ENCODE measurements at places on chromosomes 11 and 22. TPM values are rescaled to one million over a fixed set of nuclear protein-coding genes. Genes with fewer than 3 reads are reported as not detected.
A peak's percentile ranks its signal among the peaks of the same experiment; 100 is the strongest.

The RIN1 gene
- total RNA-seq, result 5.0 TPM

The HTR3A gene
- total RNA-seq, result not detected

The ZNF202 gene
- 22.6 TPM for total RNA-seq

GRCh38 chr11:9150501-9150900 lies 59.1 kb upstream of the SCUBE2 start:
- no peaks in the 10 kb centered on the region for H3K27me3 ChIP-seq
- peaks cover 12% of the 10 kb centered on the region for H3K36me3 ChIP-seq
- DNase-seq, result no peak
- H3K27ac ChIP-seq, result no peak overlapping the region

GRCh38 chr22:35900483-35901168 lies 128.0 kb downstream of the RBFOX2 start:
- no peak for DNase-seq
- no peaks in the 10 kb centered on the region for H3K36me3 ChIP-seq
- H3K4me1 ChIP-seq, result peaks cover 9% of the 10 kb centered on the region
- H3K4me3 ChIP-seq, result no peak overlapping the region
- H3K27ac ChIP-seq, result peak overlapping the region; percentile 3

DNA sequence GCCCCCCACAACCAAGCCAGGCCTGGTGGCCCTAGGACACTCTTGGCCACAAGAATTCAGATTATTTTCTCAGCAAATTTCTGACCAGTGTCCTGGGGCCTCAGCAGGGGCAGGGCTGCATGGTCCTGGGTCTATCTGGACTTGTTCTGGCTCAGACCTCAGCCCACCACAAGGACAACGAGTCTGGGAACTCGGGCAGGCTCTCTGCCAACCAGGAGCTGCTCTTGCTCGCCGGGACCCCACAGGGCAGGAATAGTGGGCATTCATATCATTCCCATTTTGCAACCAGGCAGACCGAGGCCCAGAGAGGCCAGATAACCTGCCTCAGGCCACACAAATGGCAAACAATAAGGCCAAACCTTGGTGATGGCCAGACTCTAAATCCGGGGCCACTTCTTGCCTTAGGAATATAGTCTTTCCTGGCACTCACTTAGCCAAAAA lies 75.4 kb upstream of the WNT7B start:
- no peaks in the 10 kb centered on the region for H3K36me3 ChIP-seq
- H3K27me3 ChIP-seq, result no peaks in the 10 kb centered on the region
- no peak for DNase-seq
- no peak overlapping the region for H3K4me3 ChIP-seq

DNA sequence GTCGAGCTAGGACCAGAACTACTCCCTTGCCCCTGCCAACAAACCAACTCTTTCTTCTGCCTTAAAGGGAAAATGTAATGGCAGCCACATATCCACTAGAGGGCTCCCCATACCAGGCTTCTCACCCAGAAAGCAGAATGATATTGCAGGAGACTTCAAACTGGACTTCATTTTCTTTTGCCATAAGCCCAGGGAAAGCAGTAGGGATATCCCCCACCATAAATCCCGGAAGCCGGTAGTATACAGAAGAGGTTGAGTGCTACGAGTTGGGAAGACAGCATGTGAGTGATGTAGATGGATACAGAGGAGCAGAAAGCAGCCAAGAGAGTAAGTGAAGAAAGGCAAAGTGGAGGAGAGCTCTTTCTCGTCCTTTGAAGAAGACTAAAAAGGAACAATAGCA lies 12.1 kb downstream of the PLAAT5 start:
- peaks cover 3% of the 10 kb centered on the region for H3K27me3 ChIP-seq
- no peaks in the 10 kb centered on the region for H3K36me3 ChIP-seq

GRCh38 chr22:42199025-42199424 lies 68.4 kb upstream of the CYP2D6 start:
- H3K27ac ChIP-seq, result no peak overlapping the region
- no peaks in the 10 kb centered on the region for H3K27me3 ChIP-seq
- no peaks in the 10 kb centered on the region for H3K36me3 ChIP-seq
- DNase-seq, result no peak

GRCh38 chr11:1633864-1634263 lies 4.3 kb downstream of the KRTAP5-5 start:
- no peak overlapping the region for H3K4me3 ChIP-seq
- no peaks in the 10 kb centered on the region for H3K27me3 ChIP-seq
- no peak overlapping the region for H3K27ac ChIP-seq
- H3K4me1 ChIP-seq, result peaks cover 12% of the 10 kb centered on the region

The SAA4 gene
- 0.93 TPM for total RNA-seq

Measured in T-cell (primary cell).